ENCODE measurements at places on chromosomes 6 and 20.

GRCh38 chr6:110530671-110531070 lies 54.3 kb upstream of the SLC22A16 start:
- DNase-seq: peak; percentile 27

DNA sequence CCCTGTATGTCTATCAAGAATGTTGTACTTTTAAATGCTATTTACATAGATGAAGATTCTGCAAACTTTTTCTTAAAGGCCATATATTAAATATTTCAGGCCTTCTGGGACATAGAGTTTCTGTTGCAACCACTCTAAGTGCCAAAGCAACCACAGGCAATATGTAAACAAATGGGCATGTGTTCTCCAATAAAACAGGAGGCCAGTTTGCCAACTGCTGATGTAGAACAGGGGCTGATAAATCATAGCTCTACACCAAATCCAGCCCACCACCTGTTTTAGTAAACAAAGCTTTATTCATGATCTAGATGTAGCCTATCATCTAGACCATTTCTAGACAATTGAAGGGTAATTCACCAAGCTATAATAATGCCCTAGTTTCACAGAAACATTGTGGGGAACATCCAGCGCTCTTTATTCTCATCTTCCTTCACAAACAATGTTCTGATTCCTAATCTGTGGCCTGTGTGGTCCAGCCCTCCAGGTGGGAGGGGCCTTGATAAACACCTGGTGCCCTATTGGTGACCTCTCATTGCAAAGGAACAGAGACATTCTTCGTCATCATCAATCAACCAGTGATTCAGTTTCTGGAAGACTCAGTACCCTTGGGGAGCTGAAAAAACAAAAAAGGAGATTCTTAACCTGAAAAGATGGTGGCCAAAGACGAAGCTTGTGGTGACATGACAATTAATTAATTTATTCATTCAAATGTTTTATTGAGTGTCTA lies 80.2 kb downstream of the PREP start:
- no peak for DNase-seq

DNA sequence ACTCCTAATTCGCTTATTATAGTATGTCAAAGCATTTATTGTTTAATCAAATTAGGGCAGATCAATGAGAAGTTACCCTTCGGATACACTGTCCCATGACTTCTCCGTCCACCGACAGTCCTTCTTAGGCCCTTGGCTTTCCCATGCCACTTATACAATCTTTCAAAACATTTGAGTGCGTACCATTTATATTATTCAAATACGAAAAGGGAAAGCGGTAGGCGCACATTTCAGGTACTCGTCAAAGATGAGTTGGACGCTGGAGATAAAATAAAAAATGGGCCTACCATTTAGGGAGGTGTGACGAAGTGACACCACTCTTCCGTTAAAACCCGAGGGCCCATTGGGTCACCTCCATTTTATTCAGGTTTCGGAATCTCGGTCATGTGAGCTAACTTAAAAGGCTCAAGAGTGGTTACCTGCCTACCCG lies 542 bp upstream of the AFG1L start:
- no peak for DNase-seq

DNA sequence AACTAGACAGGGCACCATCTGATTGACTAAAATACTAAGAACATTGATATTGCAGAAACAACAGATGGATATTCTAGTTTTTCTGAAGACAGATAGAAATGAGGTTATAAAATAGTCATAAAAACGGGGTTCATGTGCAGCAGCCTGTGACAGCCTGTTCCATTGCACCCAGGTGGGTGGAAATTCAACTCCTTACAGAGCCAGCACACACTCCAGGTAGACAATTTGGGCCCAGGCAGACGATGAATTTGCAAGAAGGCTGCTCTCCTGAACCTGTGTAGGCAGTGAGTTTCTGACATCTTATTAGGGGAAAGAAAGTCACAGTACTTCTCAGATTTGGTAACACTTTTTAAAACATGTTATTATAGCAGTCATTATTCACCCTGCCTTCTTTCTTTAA lies 414.1 kb downstream of the PHF3 start:
- no peak for DNase-seq

- DNase-seq: no peak
Observed at GRCh38 chr20:43185901-43186300, 3.8 kb downstream of the PTPRT start.

- no peak for DNase-seq
Observed at GRCh38 chr20:17650301-17651128, 31.5 kb downstream of the RRBP1 start.

DNA sequence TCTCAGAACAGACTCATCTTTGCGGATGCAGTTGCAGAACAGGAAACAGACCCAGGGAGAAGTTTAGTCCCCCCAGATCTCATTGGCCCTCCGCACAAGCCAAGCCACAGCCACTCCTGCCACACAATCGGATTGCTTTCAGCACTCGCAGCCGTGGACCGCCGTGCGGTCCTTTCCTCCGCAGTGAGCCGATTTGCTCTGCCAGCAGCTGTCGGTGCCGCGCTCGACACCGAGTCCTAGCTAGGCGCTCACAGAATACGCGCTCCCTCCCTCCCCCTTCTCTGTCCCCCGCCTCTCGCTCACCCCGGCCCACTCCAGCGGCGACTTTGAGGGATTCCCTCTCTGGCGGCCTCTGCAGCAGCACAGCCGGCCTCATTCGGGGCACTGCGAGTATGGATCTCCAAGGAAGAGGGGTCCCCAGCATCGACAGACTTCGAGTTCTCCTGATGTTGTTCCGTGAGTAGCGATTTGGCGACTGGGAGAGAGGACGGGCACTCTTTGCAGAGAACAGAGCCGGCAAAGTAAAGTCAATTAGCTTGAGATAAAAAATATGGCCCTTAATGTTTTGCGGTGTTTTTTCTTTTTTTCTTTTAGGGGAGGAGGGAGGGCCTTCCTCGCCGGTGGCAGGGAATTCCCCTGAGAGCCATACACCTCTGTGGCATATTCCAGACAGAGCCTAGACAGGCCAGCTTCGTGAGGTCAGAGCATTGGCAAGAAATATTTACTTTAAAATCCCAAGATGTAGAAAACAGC lies at the start of gene LAMP5:
TSS of gene LAMP5 (plus strand) at position 130 of the 753 bp plus-strand sequence. CDS start at position 393, 263 bp downstream.
- DNase-seq: peak; percentile 32

GRCh38 chr6:132814716-132815570 lies 574 bp downstream of the RPS12 start:
- no peak for DNase-seq

DNA sequence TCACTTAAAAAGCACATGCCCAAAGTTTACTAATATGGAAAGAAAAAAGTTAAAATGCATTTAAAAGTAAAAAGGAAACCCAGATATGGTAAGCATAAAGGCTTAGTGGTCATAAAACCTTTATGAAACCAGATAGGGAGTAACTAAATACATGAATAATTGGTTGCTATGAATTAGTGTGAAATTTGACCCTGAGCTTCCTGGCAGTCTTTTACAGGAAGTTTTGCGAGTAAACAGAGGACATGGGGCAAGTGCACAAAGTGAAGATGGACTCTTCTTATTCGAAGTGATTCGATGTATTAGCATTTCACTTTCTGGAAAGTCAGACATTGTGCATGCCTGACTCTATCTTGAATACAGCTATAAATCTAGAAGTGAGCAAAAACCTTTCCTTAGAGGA lies 90.9 kb upstream of the MLIP start:
- peak; percentile 38 for DNase-seq

- no peak for DNase-seq
Observed at GRCh38 chr6:108837236-108837971, 10.8 kb upstream of the ARMC2 start.

DNA sequence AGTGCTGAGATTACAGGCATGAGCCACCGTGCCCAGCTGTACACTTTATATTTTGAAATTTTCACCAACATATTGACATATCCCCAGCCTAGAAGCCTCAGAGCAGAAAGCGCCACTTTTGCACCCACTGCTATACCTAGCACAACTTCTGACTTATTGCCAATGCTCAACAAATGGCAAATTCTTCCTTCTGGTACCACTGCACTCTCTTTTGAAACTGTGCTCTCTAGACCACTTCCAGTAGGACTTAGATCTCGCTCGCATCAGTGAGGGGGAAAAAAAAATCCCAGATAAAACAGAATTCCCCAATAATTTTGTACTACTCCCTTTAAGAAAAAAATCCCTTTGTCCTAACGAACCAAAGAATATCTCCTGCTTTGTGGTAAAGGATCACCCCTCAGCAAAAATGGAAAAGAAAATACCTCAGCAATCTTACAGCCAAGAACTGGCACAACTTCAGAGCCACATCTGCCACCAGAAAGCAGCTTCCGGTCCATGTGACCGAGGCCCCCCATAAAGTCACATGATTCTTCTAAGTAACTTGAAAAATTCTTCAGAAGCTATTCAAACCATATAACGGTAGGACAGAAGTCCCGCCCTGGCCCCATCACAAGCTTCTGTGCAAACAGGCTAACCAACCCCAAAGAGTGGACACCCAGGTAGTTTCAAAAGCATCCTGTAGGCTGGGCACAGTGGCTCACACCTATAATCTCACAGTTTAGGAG lies 18.5 kb upstream of the IL17F start:
- DNase-seq: no peak

DNA sequence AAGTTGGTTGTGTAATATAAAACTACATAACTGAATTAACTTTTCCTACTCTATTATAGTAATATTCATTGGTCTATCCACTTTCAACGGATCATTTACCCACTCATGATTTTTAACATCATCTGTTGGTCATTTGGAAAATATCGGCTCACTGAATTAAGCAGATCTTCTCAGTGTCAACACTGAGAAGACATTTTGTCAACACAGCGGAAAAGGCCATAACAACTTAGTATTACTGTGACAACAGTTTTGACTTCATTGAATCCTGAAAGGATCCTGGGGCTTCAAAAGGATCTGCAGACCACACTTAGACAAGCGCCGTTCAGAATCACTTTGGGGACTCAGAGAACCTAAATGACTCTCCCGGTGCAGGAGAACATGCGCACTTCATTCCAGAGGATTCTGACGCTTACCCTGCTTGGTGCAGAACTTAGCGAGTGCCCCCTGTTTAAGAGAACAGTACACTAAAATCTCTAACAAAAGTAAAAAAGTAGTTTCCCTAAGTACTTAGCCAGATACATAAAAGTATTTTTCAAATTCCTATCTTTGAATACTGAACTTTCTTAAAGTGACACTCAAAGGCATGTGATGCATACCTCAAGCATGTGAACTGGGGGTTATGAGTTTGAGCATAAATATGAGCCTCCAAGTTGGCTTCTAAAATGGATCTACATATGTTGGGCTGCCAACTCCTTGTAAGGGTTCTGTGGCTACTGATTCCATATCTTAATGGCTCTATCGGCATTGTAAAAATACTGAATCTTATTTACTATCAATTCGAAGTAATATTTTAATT lies 4.0 kb downstream of the ZBTB2 start:
- DNase-seq: peak; percentile 84

GRCh38 chr20:10319855-10320254 lies 101.2 kb downstream of the SNAP25 start:
- DNase-seq: no peak

GRCh38 chr6:141401168-141401567 lies 731.6 kb upstream of the GJE1 start:
- DNase-seq: peak; percentile 33

DNA sequence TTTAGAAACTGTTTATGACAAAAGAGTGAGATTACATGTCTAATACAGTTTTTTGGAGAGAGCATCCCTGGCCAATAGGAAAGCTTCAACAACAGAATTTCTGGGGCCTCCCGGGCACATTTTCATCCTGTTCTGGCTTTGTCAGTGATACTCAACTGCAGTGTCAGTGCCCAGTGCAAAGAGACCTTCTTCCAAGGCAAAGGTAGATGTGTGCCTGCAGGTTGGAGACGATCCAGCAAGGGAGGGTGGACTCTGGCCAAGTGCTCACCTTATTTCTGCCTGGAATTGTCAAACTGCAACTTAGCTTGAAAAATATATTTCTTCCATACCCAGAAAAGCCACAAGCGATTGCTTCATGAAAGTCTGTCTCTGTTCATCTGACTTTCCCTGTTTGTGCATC lies 211.6 kb upstream of the SNX9 start:
- DNase-seq: no peak

GRCh38 chr6:83436674-83437073 lies 5.8 kb upstream of the ME1 start:
- no peak for DNase-seq

DNA sequence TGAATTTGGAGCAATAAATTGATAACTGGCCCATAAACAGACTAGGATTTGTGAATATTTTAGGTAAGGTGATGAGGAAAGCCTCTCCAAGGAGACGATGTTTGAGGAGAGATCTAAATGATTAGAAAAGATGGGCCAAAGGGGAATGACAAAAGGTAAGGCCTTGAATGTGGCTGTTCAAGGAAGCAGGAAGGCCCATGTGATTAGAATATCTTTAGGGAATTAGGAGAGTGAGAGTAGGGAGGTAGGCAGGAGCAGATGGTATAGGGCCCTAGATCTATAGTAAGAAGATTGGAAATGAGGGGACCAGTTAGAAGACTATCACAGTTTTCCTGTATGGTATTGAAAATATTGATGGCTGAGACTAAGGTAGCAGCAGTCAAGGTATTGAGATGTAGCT lies 6.7 kb downstream of the HSF2 start:
- DNase-seq: no peak

GRCh38 chr20:53736757-53737395 lies 143.2 kb upstream of the ZNF217 start:
- peak; percentile 81 for DNase-seq

DNA sequence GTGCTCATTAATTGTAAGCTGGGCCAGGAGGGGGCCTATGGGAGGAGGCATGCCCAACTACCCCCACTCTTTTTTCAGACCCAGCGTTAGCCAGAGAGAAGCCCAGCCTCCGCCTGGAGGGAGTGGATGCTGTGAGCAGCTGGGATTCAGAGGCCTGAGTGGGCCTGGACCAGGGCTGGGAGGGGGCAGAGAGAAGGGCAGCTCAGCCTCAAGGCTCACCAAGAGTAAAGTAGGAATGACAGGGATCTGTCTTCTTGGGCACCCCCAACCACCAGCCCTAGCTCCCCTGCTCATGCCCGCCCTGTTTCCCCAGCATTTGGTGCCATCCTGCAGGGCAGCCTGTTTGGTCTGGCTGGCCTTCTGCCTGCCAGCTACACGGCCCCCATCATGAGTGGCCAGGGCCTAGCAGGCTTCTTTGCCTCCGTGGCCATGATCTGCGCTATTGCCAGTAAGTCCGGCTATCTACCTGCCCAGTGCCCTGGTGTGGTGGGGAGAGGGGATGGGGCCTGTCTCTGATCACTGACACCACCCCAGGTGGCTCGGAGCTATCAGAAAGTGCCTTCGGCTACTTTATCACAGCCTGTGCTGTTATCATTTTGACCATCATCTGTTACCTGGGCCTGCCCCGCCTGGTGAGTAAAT lies 6.8 kb downstream of the SLC29A1 start:
- no peak for DNase-seq

- peak; percentile 76 for DNase-seq
Observed at GRCh38 chr6:131159578-131159977, 24.3 kb downstream of the AKAP7 start.

GRCh38 chr6:111724039-111724438 lies 118.4 kb upstream of the TRAF3IP2 start:
- no peak for DNase-seq

Measured in iris pigment epithelial cell (primary cell).